Left cardiac atrium (tissue), 4 donors: ENCODE measurements at places on chromosomes 6 and 20. TPM values are rescaled to one million over a fixed set of nuclear protein-coding genes. Genes with fewer than 3 reads are reported as not detected.
A peak's percentile ranks its signal among the peaks of the same experiment; 100 is the strongest.

- DNase-seq, result no peak
Measured at GRCh38 chr20:54091120-54091480, 20.7 kb upstream of the BCAS1 start.

- no peak for DNase-seq
Measured at GRCh38 chr6:149455031-149455732, 29.6 kb downstream of the ZC3H12D start.

DNA sequence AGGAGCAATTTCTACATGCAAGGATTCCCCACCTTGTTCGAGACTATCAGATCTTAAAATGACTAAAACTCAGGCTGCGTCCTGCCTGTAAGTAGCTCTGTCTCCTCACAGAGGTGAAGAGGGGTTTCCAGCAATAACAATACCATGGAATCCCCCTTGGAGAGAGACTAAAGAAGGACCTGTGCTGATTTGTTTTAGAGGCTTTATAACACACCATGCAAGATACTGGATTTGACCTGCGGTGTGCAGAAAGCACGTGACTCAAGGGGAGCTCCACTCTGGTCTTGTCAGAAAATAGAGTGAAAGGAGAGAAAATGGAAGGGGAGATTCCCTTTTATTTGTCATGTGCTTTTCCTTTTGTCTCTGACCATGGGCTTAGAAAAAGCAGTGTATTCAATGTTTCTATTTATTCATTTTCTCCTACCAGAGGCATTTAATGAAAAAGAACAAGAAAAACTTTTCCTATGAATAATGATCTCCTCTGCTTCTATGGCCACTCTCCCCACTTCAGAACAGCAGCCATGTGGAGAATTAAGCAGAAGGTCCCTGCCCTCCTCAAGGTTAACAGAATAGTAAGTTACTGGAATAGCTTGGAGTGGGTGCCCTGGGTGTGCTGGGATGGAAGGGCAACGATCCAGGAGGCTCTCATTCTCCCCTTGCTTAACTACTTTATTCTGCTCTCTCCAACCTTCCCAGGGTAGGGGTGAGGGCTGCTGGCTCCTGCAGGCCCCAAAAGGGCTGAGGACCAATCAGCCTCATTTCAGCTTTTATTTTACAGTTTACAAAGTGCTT, 19.2 kb upstream of the MRPS10 start:
- no peak for DNase-seq

DNA sequence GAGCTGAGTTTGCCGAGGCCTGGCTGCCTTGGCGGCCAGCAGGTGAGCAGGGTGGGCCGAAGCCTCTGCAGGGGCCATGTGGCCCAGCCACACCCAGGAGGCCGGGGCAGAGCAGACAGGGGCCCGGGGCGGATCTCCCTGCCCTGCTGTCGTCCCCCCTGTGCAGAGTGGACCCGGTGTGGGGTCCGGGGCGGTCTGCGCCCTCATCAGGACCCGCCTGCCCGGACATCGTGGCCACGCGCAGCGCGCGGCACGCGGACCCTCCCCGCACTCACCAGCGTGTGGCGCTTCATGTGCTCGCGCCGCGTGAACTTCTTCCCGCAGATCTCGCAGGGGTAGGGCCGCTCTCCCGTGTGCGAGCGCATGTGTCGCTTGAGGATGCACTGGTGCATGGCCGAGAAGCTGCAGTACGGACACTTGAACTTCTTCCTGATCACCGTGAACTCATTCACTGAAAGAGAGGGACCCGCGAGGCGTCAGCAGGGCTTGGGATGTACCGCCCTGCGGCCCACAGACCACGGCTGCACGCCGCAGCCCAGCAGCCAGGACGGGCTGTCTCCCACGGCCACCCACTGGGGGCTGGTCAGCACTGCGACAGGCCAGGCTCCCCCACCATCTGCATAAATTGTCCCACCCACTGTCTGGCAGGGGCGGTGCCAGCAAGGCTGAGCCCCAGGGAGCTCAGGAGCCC, 13.0 kb downstream of the SLC2A4RG start:
- no peak for DNase-seq

- peak; percentile 59 for DNase-seq
Measured at GRCh38 chr20:47205577-47206123, 150.8 kb downstream of the ZMYND8 start.

Gene POPDC3
- 34.5 TPM for total RNA-seq

GRCh38 chr6:63817492-63818050, 182.0 kb downstream of the PHF3 start:
- no peak for DNase-seq

Gene PRDM13
- not detected for total RNA-seq

Gene HLA-DQB1
- total RNA-seq, result 15.3 TPM

Gene C6orf52
- not detected for total RNA-seq

- peak; percentile 40 for DNase-seq
Measured at GRCh38 chr6:25279748-25280343, 672 bp downstream of the CARMIL1 start.

Gene FOXS1
- 1.6 TPM for total RNA-seq

GRCh38 chr6:167393731-167394130, 68.8 kb downstream of the TTLL2 start:
- no peak for DNase-seq

- DNase-seq, result no peak
Measured at GRCh38 chr20:50037123-50037522, 54.3 kb downstream of the SNAI1 start.

DNA sequence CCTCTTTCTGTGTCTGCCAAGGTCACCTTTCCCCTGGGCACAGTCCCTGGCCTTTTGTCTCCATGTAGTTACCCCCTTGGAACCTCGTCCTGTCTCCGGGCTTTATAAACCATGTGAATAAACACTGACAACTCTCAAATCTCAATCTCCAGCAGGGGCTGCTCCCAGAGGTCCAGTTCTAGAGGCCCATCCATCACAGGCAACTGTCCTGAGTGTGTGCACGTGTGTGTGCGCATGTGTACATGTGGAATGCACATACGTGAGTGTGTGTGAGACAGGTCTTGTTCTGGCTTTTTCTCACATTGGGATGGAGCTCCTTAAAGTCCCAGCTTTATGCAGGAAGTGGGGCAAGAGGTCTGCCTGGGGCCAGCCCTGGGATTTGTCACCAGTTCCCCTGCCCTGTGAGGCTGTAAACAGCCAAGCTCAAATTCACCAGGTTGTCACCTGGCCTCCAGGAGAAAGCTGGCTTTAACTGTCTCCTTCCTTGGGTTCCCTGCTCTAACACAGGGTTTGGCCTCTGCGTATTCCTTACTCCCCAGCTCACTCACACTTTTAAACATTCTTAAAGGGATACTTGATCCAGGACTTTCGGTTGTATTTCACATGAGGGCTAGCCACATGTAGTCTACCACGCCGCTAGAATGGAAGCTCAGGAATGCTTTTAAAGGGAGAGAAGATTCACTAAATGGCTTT, 42.7 kb downstream of the RAMACL start:
- DNase-seq, result no peak

- no peak for DNase-seq
Measured at GRCh38 chr6:151109361-151109760, 130.4 kb upstream of the AKAP12 start.

DNA sequence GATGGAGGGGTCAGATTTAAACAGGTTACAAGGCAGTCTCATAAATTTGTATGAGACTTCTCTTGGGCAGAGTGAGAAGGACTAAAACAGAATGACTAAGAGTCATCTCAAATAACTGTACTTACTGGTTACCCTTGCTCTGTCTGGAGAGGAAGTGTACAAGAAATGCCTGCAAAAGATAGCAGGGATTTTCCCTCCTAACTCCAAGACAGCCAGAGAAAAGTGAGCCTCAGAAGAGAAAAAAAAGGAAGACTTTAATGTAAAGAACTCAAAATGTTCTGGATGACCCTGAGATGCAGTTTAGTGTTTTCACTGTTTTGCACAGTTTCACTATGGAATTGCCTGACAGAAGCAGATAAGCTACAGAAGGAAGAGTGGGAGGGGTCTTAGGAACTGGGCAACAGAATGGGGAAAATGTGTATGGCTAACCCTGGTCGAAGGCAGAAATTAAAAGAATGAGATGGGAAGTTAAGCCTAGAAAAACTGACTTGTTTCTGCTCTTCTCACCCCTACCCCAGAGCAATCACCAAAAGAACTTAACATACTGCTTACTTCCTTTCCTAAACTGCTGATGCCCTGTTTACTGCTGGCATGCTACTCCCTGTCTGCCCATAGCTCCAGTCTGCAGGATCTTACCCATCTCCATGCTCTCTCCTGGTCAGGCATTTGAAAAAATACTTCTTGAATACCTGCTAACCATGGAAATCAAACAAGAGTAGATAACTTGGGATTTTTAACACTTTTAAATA, 98.1 kb upstream of the MARCKS start:
- no peak for DNase-seq

DNA sequence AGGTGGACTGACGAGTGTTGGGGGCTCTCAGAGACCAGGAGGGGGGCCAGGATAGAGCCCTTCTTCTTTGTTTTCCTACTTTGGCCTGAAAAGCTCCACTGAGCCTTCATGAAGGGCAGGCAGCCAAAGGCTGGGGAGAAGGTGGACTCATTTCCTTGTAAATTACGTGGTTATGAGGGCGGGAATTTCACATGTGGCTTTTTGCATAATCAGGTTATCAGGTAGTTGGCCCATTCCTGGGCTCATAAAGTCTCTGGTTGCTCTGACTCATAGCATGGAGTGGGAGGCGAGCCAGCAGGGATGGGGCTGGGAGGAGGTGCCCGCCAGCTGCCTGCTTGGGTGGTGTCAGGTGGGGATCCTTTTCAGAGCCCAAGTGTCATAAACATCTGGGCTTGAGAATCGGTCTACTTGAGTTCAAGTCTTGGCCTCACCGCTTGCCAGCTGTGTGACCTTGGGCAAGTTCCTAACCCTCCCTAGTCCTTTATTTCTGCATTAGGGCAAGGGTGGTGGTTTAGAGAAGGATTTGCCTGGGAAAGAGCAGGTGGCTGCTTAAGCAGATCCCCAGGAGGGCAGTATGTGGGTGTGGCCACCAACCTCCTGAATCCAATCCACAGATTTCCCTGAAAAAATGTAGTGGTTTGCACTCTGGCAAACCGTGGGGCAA, 26.5 kb upstream of the RNF24 start:
- peak; percentile 66 for DNase-seq

Gene DEFB124
- not detected for total RNA-seq

DNA sequence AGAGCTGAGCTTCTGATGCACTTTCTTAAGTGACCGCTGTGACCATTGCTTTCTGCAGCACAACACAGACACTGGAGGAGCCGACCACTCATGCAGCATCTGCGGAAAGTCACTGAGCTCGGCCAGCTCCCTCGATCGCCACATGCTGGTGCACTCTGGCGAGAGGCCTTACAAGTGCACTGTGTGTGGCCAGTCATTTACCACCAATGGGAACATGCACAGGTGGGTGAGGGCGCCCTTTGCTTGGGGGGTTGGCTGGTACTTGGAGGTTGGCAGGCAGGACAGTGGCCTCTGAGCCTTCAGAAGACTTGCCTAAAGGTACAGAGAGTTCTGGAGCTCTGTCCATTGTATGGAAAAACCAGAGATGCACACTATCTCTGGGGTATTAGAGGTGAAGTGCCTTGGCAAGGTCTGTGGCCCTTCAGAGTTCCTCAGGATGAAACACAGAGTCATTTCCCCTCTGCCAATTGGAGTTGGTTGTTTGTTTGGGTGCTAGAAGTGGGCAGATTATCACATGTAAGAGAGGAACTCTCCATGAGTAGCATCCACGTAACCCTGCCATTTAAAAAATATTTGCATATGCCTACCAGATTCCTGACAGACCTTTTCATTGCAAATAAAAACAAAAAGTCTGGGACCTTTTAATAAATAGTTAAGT, 81.5 kb downstream of the RREB1 start:
- DNase-seq, result no peak

DNA sequence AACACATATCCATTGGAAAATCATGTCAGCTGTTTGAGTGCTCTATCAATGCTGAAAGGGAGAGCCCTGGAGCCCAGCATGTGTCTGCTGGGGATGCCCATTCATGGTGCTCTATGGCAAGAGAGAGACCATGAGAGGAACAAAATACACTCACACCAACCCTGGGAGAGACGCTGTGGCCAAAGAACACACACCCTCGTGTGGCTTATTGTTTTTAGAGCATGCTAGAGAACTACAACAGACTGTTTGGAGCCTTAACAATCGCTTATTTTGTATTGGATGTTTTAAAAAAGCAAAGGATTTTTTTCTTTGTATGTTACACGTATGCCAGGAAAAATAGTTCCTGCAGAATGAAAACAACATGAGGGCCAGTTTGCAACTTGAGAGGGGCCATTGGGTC, 151.0 kb downstream of the SLC24A3 start:
- no peak for DNase-seq

Gene TSHZ2
- total RNA-seq, result 12.0 TPM

GRCh38 chr6:170279977-170280688, 10.7 kb downstream of the DLL1 start:
- DNase-seq, result no peak

DNA sequence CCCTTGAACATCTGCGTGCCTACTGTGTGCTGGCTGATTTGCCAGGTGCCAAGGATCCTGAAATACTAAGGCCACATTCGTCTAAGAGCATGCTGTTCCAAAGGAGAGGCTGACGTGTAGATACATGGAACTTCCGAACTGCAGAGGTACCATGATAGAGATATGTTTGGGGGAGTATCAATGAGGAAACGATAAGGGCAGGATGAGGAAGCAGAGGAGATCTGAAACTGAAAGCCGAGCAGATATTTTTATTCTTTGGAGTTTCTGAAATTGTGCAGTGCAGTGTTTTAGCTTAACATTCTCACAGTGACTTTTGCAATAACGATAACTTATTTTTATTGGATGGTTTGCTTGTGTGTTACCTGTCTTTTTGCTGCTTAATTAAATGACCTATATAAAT, 24.3 kb downstream of the BMP6 start:
- DNase-seq, result no peak

- DNase-seq, result no peak
Measured at GRCh38 chr20:3693376-3693775, 11.6 kb upstream of the ADAM33 start.

GRCh38 chr6:2651536-2651935, 99.2 kb downstream of the MYLK4 start:
- DNase-seq, result no peak
